ENCODE measurements at places on chromosomes 6 and 20. TPM values are rescaled to one million over a fixed set of nuclear protein-coding genes. Genes with fewer than 3 reads are reported as not detected.

DNA sequence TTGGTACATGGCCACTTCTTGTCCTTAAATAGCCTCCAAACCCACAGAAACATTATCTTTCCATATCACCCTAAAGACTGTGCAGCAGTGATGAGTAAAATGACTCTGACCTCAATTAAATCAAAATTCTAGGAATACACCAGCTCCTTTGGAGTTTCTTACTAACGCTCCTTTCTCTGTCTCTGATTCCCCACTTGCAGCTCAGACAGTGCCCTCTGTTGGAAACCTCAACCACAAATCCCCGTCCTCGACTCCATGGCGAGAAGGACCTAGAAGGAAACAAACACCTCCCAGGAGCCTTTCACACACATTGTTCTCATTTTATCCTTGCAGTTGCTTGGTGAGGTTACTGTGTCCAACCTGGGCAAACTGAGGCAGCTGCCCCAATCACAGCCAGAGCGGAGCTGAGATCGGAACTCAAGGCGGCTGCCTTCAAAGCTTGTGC is 17.7 kb upstream of the PARD6B start:
- no peak for ATAC-seq

- no peak for ATAC-seq
Measured at GRCh38 chr6:21406316-21406715, 187.2 kb upstream of the SOX4 start.

- peak; percentile 52 for ATAC-seq
Measured at GRCh38 chr20:36541768-36542488, 609 bp downstream of the MYL9 start.

- ATAC-seq: no peak
Measured at GRCh38 chr20:50792708-50793574, 1.9 kb upstream of the BCAS4 start.

DNA sequence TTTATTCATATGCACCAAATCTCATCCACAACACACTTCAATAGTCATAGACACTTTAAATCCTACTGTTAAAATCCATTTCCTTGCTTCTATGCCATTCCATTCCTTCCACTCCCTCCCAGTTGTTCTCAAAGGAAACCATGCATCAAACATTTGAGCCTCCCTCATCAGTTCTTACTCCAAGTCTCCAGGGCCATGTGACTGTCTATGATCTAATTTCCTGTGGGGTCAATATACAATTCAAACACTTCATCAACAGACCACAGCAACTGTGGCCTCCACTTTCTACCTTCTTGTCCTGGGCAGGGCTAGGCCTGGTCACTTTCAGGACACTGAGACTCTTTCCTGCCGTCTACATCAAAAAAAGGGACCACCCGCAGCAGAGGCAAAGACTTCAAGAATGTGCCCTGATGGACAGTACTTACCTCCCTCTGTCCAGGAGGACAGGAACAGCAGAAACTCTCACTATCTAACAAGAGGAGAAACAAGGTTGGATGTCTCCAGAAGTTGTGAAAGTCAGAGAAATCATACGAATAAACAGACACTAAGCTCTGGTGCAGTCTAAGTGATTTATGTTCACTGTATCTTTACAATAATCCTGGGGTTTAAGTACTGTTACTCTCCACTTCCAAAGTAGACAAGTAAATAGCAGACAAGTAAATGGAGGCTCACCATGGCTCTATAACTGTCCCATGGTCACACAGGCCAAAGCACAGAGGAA is 160.2 kb downstream of the QRSL1 start:
- ATAC-seq: no peak

DNA sequence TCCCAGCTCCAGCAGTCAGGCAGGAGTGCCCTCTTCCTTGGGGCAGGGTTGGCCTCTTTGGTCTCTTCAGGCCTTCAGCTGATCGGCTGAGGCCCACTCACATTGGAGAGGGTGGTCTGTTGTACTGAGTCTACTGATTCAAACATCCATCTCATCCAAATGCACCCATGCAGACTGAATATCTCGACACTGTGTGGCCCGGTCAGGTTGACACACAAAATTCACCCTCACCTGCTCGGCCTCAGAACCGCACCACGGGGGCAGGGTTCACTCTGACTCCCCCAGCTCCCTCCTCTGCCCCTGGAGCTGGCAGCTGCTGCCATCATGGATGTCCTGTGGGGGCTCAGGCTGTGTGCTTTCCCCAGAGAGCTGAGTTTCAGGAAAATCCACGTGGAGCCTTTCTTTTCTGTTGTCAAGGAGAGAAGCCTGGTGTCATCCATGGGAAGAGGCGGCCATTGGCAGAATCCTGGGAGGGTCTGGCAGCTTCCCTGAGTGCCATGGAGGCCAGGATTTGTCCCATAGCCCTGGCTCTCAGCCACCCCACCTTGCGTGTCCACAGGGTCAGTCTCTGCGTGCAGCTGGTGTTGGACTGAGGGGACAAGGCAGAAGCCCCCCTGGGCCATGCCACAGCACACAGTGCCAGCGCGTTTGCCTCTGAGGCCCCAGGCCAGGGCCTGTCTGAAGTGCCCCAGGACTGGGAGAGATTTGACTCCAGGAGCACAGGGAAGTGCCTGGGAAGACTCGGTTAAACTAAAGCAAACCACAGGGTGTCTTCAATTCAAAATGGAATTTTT is 114.1 kb downstream of the ERMARD start:
- peak; percentile 12 for ATAC-seq

- ATAC-seq: no peak
Measured at GRCh38 chr6:102216232-102216631, 822.7 kb downstream of the GRIK2 start.

- peak; percentile 78 for ATAC-seq
Measured at GRCh38 chr20:52313341-52313963, 121.9 kb upstream of the ZFP64 start.

DNA sequence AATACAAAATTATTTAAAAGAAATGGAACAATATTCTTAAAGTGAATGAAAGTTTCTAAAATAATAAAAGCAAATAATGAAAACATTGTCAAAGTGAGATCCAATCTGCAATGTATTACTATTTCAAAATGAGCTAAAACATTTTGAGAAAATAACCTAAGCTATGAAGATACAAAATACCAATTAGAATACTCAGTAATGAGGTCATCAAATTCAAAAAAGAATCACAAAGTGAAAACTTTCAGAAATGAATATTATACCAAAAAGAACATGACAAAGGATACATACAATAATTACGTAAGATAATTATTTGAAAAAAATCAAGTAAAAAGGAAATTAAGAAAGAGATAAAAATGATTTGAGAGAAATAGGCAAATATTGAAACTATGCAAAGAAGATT is 634.5 kb downstream of the EYS start:
- ATAC-seq: no peak

DNA sequence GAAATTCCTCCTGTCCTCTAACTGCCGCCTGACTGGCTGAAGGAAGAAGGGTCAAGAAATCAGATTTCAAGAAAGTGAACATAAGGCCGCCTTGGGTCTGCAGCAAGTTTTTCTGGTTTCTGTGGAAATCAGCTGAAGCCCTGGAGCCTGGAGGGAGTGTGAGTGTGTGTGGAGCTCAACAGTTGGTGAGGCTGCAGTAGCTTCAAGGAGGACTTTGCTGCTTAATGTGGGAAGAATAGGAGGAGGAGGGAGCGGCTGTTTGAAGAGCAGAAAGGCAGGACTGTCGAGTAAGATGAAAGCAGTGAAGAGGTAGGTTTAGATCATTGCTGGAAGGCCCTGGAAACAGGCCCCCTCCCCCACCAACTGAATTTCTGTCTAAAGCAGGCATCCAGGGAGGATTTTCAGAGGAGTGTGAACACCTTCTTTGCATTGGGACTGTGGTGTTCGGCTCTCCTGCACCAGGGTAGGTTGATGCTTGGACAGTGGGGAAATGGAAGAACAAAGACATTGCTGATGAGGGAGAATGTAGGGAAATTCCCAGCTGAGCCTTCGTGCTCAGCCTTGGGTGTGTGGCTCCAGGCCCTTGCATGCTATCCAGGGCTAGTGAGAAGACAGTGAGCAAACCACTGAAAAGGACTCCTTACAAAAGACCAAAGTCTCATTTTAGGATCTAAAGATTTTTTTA is 79.5 kb upstream of the VSTM2L start:
- peak; percentile 64 for ATAC-seq

- ATAC-seq: no peak
Measured at GRCh38 chr6:46473881-46474280, 17.4 kb downstream of the RCAN2 start.

GRCh38 chr20:31709939-31710338 is 12.7 kb downstream of the BCL2L1 start:
- no peak for ATAC-seq

DNA sequence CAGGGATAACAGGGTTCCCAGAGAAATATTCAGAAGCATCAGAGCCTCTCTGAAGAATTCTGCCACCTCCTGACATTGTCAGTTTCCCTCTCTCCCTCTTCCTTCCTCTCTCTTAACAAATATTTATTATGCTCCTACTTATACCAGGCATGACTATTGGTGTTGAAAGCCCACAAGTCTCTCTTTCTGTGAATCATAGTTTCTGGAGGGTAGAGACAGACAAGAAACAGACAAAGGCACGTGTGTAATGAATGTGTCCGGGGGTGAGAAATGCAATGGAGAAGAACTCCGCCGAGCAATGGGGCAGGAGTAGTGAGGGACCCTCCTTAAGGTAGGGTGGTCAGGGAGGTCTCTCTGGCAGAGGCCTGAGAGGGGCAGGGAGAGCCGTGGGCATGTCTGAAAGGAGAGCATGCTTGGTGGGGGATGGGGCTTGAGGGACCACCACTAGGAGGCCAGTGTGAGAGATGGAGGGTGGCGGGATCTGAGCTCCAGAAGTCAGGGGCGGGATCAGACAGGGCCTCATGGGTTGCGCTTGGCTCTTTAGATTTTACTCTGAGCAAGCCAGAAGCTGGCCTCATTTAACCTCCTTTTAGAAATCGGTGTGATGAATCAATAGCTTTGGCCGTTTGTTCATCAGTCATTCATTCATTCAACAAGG is 57.3 kb downstream of the EYA2 start:
- ATAC-seq: no peak

- ATAC-seq: no peak
Measured at GRCh38 chr6:122953766-122954165, 42.3 kb upstream of the CLVS2 start.

- ATAC-seq: no peak
Measured at GRCh38 chr6:40584741-40585140, 2.4 kb downstream of the LRFN2 start.

- ATAC-seq: no peak
Measured at GRCh38 chr6:159358562-159358961, 189.4 kb downstream of the FNDC1 start.

GRCh38 chr20:58908221-58908620 is 55.7 kb downstream of the GNAS start:
- no peak for ATAC-seq

- ATAC-seq: no peak
Measured at GRCh38 chr20:19783966-19784401, 25.9 kb downstream of the RIN2 start.

- ATAC-seq: no peak
Measured at GRCh38 chr20:54290636-54291035, 82.7 kb downstream of the PFDN4 start.

DNA sequence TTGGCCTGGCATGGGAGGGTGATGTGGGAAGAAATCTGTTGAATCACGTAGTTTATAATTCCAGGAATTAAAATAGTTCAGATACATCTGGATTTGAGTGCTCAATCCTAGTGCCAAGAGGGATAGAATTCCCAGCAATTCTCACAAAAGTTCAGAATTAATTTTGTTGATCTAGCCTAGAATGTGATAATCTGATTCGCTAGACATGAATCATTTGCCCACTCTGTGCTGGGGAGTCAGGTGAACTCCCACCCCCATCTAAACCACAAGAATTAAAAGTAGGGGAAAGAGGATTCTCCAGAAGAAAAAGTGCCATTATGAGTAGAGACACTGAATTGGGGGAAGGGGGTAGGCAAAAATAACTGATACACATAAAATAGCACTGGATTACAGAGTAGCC is 85.0 kb downstream of the LIN28B start:
- ATAC-seq: no peak

Gene LY6G5C
- total RNA-seq: 5.2 TPM

Gene TGM2
- 0.05 TPM for total RNA-seq

Gene B4GALT5
- 21.7 TPM for total RNA-seq

Gene SFTA2
- not detected for total RNA-seq

Gene NKX2-4
- not detected for total RNA-seq

Gene HTR1E
- 0.14 TPM for total RNA-seq

Gene ERVFRD-1
- 2.0 TPM for total RNA-seq
